ENCODE measurements at places on chromosomes 11 and 22. TPM values are rescaled to one million over a fixed set of nuclear protein-coding genes. Genes with fewer than 3 reads are reported as not detected.

Gene PHF21B
- not detected for total RNA-seq

Gene SH3BP1
- 2.7 TPM for total RNA-seq

Gene GAB2
- total RNA-seq = 23.5 TPM

Gene OR52A1
- not detected for total RNA-seq

Gene TMPRSS6
- not detected for total RNA-seq

Gene UPK3A
- total RNA-seq = not detected

Gene SPI1
- total RNA-seq = not detected

Gene LDHA
- total RNA-seq = 549 TPM

Gene CRYAB
- 1.0 TPM for total RNA-seq

Gene SLC22A9
- not detected for total RNA-seq

Gene TMEM258
- 27.9 TPM for total RNA-seq

Gene OR8J1
- not detected for total RNA-seq

Gene OR5B21
- not detected for total RNA-seq
